ENCODE measurements at places on chromosomes 2 and 18.

- no peak for DNase-seq
Observed at GRCh38 chr2:149037851-149038250, 648 bp upstream of the LYPD6B start.

GRCh38 chr2:16325016-16325975, 340.3 kb downstream of the CYRIA start:
- DNase-seq = no peak

DNA sequence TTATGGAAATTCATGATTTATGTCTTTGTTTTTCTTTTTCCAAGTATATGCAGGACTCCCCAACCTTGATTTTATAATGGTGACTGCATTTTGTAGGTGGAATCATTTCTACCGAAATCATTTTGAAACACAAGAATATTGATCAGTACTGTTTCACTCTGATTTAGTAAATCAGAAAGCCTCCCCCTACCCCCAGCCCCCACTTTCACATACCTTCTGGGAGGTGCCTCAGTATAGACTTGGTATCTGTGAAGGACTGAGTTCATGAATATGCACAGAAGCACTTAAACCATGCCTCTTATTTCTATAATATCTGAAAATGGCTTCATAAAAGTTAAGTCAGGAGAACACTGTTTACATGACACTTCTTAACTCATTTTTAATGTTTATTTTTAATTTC, 147.7 kb downstream of the AGPS start:
- no peak for DNase-seq

GRCh38 chr2:172213116-172213860, 110.6 kb upstream of the DLX2 start:
- DNase-seq = no peak

GRCh38 chr2:201114350-201114749, 1.6 kb upstream of the CFLAR start:
- no peak for DNase-seq

GRCh38 chr18:31497836-31498573, at the start of gene DSG2:
TSS of gene DSG2 (plus strand) at chr18:31498177. CDS start at chr18:31498252, 75 bp downstream.
- peak; percentile 90 for DNase-seq

DNA sequence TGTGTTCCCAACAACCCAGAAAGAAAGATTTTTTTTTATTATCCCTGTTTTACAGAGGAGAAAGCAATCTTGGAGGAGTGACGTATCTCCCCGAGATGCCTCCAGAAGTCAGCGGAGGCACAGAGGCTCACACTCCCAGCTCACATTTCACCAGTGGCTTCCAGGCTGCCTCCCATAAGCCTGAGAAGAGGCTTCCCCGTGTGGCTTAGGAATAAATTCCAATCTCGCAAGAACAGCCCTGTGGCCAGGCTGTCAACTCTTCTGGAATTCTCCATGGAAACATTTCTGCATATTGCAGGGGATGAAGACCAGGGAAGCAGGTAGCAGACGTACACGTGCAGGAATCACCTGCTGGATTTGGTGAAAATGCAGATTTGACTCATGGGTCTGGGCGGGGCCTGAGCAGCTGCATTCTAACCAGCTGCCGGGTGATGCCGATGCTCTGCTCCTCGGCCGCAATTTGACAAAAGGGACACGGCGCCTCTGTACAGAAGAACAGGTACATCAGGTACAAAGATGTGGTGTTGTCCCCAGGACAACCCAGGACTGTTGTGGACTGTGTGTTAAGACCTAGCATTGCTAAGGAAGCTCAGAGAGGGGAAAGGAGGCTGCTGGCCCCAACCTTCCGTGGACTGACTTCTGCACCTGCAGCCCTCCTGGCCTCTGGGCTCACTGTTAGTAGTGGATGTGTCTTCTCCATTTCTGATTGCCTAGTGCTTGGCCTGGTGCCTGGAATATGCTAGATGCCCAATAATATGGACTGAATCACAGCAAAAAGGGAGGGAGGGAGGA, 114.2 kb upstream of the ID2 start:
- DNase-seq = peak; percentile 36

GRCh38 chr2:151922845-151923666, 94.8 kb upstream of the ARL5A start:
- peak; percentile 72 for DNase-seq

DNA sequence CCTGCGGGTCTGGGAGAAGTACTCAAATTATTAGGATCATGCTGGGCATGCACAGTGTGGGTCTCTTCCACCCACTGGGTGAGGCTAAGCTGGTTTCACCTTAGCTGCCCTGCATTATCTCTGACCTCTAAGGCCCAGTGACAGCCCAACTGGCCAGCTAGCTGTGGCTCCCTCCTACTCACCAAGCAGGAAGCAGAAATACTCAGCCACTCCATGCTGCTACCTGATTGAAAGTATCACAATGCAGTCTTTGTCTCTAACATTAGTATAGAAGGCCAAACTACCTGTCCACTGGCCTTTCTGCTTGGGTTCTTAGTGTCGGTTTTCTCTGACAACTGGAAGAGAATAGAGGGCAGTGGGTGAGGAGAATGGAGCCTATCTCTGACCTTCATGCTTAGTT, 47.3 kb upstream of the RAB27B start:
- no peak for DNase-seq

DNA sequence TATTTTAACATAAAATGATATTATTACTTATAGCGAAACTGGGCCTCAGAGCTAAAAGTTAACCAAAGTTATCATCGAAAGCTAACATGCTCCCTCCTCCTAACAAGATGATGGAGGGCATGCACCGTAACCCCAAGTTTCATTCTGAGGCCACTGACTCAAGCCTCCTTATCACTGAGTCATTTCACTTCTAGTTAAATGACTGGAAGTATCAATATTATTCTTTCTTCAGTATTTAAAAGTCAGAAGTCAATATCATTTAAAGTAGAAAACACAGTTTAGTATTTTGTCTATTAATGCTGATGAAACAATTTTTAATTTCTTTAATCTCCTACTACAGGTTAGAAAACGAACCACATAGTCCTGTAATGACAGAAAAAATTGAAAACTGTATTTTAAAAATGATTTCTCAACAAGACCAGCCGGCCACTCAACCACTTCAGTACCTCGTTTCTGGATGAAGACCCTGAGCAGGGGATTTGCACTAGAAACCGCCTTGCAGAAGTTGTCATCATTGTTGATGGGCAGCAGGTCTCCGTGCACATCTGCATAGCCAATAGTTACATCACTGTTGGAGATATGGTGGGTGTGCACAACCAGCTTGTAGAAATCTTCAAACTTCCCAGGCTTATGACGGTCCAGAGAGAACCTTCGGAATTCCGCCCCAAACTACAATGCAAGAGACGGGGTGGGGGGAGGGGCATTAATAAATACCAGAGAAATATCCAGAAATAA, 44.9 kb downstream of the PARD6G start:
- no peak for DNase-seq

DNA sequence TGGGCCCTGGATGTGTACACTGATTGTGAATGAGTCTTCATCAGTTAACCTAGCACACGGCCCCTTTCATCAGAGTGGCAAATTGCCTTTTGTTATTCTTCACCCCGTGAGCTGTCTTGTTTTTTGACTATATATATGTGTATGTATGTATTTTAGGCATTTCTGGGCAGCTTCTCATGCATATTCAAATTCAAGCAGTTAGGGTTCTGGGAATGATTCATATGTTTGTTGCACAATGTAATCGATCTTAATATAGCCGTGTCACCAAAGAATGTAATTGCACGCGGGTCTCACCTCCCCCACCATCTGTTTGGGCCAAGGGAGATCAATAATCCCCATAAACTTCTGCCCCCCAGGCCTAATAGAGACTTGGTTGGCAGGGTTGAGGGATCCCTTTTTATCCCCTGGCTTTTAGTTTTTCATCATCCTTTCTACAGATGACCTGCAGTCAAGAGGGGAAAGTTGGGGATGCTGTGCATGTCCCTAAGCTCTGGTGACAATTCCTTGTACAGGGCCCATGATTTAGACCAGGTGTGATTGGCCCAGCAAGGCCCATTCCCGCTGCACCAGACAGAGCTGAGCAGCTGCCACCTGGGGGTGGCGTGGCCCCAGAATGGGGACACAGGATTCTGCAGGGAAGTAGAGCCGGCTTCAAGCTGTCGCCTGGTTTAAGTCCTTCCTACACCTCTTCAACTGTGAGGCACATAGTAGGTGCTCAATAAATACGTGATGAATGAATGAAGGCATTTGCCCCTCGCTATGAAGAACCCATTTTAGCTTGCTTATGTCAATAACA, 19.2 kb downstream of the KCNF1 start:
- DNase-seq = no peak

- no peak for DNase-seq
Observed at GRCh38 chr2:201827621-201828020, 21.3 kb downstream of the CDK15 start.

DNA sequence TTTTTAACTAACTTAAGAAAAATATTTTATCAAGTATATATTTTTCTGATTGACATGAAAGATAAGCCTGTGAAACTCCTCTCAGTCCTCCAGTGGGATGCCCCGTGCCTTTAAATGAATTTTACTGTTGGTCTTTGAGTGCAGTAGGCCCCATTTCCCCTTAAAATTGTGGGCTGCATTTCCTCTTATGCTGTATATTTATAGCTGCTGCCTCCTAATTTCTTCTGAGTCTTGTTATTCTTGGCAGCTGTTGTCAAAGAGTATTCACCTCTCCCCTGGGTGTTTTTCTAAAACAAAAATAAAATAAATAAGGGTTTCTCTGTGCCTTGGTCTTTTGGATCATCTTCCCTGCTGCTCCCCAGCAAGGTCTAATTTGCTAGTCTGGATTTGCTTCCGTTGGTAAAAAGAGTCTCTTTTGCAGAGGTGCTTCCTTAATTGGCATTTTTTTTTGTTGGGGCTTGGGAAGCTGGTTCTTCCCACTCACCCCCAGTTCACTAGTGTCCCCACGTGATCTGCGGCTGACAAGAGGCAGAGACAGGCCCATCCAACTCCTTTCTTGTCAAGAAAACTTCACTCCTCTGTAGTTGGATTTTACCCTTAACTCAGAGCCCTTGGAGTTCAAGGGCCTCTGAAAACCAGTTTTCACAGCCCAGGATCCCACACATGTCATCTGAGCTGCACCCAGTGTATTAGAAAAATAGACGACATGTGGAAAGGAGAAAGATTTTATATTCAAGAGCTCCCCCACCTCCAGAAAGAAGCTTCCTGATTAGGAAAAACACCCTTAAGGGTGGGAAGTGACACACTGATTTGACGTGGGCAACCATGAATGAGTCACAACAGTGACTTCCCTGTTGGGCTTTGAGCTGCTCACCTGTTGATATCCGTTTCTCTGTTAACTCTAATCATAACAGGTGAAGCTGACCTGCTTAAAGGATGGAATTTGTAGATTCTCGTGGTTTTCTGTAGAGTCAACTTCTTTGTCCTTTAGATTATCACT, 431.5 kb downstream of the DCDC2C start:
- DNase-seq = no peak

DNA sequence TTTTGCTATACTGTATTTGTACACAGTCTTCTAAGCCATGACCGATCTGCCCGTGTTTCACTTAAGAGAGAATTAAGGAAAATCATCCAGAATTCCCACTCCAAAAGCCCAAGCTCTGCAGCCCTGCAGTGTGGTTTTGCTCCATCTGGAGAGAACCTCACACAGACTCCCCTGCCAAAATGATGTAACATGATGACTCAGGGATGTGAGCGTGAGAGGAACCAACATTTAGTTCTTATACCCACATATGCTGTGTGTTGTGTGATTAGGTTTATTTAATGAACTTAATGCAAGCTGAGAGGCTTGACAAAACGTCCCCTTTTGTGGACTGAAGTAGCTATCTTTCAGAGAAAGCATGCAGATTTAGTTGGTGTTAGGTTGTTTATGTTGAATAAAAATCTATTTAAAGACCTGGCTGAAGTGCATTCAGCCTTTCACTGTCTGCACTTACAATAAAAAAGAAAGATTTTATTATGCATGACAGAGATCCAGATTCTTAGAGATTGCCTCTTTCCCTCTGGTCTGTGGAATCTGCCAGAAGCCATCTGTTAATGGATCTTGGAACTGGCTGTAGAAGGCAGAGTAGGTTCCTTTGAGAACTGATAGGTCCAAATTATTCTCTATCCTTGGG, 6.3 kb downstream of the RAB12 start:
- DNase-seq = no peak

DNA sequence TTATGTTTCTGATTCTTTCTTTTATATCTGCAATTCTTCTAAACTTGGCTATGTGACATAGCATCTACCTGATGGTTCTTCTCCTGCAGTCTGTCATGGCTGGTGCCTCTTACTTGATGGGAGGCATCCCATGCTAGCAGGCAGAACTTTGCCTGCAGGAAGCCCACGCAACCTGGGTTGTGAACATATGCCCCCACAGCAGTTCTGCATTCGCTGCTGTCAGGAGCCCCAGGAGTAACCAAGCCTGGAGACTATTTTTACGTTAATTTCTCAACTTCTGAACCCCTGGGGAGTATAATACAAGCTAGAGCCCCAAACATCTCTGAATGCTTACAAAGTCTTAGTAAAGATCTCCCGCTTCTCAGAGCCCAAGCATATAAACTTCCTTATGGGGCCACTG, 12.1 kb downstream of the FAM168B start:
- DNase-seq = no peak

DNA sequence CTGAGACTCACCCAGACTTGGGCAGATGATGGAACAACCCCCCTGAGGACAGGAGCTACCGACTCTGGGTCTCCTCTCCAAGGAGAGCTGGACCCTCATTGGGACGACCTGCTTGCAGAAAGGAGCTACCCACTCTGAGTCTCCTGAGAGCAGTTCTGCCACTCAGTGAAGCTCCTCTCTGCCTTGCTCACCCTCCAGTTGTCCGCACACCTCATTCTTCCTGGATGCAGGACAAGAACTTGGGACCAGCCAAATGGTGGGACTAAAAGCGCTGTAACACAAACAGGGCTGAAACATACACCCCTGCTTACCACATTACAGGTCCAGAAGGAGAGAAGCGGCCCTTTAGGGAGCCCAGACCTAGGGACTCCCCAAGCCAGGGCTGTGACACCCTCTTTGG, 124.9 kb upstream of the CCDC150 start:
- DNase-seq = no peak

DNA sequence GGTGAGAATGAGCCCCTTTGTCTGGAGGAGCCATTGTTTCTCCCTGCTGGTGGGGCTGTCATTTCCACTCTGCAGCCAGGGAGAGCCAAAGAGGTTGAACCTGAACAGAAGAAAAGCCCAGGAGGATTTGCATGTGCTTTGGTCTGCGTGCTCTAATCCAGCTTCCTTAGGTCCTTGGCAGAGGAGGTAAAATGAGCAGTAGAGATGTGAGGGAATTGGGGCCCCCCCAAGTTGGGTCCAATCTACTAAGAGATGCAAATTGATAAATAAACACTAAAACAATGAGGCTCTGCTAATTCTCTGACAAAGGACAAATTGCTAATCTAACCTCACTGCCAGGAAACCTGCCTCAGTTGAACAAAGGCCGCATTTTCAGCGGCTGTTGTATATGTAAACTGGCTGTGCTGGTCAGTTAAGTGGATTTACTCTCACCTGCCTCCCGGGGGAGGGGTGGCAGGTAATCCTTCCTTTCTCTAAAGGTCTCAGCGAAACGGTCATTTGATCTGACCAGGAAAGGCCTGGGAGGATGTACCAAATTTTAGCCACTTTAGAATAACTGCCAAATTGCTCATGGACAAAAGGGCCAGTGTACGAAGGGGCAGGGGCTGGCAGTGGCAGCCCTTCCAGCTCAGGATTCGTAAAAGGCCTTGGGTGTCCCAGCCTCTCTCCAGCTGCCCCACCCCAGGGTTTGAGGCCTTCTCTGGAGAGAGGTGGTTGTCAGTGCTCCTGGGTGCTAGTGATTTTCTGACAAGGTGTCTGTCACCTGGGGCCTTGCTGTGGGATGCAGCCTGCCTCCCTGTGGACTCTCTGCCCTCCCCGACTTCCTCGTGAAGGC, 193.6 kb downstream of the MIB1 start:
- no peak for DNase-seq

GRCh38 chr2:26478366-26478765, 442 bp upstream of the OTOF start:
- no peak for DNase-seq
